NT2/D1 (cell line): ENCODE measurements at places on chromosomes 5 and 9.

GRCh38 chr5:14948383-14948782 lies 76.8 kb upstream of the ANKH start:
- no peak for DNase-seq

- DNase-seq: no peak
These were observed 561.1 kb downstream of the PRDM9 start for GRCh38 chr5:24068524-24068923.

DNA sequence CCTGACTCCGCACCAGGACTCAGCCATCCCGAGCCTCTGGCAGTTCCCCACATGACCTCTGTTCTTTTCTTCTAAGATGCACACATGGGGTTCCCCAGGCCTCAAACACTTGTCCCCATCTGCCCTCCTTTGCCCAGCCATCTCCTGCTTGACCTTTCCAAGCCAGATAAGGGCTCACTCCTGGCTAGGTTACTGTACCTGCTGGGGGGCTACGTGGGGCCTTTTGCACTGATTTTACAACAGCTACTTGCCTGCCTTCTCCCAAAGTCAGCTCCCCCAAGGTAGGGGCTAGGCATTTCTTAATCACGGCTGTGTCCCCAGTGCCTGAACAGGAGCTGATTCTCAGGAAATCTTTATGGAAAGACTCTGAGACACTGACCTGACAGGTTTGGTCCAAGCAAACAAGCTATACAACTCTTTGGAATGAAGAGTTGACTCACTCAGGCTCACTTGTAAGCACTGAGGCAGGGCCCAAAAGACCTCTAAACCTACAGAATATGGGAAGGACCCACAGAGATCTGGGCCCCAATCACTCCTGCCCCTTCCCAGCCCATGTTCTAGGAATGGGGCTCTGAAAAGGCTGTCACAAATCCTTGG lies 2.5 kb downstream of the MACROH2A1 start:
- no peak for DNase-seq

DNA sequence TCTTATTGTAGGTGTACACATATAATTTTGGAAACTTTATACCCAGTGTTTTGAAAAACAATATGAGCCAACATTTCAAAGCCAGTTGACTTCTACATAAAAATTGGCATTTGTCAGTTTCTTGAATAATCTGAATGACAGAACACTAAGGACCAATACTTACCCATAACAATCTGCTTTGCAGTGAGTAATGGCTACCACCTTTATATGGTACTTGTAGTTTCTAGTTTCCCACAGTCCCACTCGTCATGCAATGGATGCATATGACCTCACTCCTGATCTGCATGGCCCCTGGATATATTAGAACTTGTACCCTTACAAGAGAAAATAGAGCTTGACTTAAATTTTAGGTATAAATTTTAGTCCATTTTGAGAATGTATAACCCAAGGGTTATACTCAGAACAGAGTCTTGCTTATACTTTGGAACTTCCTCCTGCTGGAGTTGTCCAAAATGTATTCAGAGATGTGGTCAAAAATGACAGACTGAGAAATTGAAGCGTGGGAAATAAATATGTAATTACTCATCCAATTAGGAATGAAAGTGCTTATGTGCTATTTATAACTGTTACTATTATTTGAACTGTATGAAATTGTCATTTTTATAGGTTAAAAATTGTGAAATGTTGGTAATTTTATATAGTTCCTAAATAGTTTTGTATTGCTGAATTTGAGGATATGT lies 19.5 kb downstream of the XRCC4 start:
- DNase-seq: no peak

DNA sequence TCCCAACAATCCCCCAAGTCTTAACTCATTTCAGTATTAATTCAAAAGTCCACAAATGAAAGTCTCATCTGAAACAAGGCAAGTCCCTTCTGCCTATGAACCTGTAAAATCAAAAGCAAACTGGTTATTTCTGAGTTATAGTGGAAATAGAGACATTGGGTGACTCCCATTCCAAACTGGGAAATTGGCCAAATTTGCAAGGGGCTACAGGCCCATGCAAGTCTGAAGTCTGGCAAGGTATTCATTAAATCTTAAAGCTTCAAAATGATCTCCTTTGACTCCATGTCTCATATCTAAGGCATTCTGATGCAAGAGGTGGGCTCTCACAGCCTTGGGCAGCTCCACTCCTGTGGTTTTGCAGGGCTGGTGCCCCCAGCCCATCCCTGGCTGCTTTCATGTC lies 167.9 kb downstream of the HTR1A start:
- no peak for DNase-seq

- DNase-seq: no peak
These were observed 24.7 kb upstream of the TJP2 start for GRCh38 chr9:69149321-69149807.

GRCh38 chr9:24451346-24451745 lies 94.4 kb downstream of the IZUMO3 start:
- no peak for DNase-seq

GRCh38 chr9:21244836-21245235 lies 5.0 kb upstream of the IFNA14 start:
- no peak for DNase-seq

- no peak for DNase-seq
These were observed 7.3 kb upstream of the SPATA24 start for GRCh38 chr5:139410993-139411828.

- DNase-seq: no peak
These were observed 68.4 kb downstream of the SLC25A46 start for GRCh38 chr5:110807169-110807568.

- no peak for DNase-seq
These were observed 133.9 kb downstream of the GIN1 start for GRCh38 chr5:102986074-102986473.

DNA sequence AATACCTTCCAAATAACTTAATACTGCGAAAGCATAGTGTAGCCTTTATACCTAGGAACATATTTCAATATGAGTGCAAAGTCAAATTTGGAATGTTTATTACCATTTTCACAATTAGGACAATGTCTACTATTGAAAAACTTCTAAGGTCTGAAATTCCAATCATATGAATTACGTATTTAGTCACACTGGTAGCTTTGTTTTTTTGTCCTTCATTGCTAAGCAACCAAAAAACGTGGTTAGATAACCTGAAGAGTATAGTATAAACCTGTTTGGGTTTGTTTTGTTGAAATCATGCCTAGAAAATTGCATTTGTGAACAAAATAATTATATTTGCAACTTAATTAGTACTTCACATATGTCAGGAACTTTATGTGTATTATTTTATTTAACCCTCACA lies 134.2 kb downstream of the FBXO4 start:
- no peak for DNase-seq

DNA sequence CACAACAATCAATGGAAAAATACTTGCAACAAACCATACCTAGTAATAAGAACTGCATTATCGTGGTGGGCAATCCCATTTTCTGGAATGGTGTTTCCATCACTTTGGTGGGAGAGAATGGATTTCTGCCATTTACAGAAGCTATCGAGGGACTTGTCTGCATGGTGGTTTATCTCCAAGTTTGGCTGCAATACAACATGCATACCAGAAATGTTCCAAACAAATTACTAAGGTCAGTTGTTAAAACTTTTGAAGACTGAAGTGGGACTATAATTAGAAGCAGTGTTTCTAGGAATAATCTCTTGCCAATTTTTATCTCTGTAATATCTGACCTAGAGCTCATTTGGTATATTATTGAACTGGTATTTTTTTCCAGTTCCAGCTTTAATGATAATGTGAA lies 30.3 kb downstream of the ADAMTS6 start:
- DNase-seq: no peak

- peak; percentile 5 for DNase-seq
These were observed 38.2 kb downstream of the PAPPA start for GRCh38 chr9:116191576-116192415.

DNA sequence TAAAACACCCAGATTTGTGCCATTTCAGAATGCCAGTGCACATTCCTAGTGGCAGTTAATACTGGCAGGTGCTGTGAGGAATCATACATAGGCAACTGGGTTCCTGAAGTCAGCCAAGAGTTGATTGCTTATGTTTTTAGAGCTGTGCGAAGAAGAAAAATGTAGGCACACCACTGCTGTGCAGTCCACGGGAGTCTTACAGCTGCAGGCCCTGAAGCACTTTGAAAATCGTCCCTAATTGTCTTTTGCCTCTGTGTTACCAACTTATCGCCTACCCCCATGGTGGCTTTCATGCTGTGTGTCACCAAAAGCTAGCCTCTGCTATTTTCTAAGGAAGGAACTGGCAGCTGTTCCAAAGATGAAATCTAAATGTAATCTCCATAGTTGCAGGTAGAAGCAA lies 263.9 kb downstream of the ARRDC3 start:
- DNase-seq: no peak

- no peak for DNase-seq
These were observed 17.2 kb upstream of the SIL1 start for GRCh38 chr5:139215107-139215975.

DNA sequence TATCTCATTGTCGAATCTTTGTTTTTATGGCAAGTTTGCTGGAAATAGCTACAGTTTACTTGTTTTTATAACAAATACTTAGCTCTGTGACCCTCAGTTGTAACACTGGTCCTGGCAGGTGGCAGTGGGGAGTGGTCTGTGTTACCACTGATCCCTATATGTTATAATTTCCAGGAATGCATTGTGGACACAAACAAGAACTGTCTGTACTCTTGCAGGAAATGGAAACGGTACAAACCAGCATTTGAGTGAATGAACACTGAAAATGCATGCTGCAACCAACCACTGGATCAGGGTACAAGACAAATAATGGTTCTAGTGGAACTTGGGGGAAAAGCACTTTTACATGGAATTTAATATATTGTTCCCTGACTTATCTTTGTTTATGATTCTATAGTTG lies 66.5 kb upstream of the PJA2 start:
- no peak for DNase-seq

DNA sequence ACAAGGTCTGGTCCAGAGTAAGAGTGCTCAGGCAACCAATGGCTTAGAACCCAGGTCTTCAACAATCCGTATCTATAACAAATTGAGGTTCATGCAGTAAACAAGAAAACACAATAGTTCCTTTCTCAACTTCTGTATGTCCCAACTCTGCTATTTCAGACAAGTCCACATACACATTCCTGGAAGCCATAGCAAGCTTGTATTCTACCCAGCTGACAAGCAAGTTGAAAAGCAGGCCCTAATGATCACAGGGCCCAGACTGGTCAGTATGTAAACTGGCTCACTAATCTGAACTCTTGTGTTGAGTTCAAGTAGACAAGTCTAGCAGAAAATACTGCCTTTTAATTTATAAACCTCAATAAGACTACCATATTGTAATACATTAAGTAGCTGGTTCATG lies 26.9 kb downstream of the FNIP1 start:
- no peak for DNase-seq

GRCh38 chr9:13586587-13587374 lies 307.3 kb upstream of the MPDZ start:
- no peak for DNase-seq

DNA sequence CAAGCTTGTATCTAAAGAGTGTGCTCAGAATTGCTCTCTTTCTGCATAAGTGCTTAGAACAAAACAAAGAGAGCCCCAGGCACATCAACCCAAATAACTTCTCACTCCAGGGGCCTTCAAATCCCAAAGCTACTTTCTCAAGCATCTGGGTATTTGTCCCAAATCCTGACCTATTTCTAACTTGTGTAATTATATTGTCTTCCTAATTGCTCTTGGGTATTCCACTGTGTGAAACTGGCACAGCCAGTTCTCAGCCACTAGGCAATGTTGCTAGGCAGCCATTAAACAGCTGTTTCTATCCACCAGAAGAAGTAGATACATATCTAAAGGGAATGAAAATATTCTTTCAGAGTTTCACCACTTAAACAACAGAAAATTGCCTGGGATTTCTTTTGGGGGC lies 198.8 kb downstream of the PRELID2 start:
- DNase-seq: no peak
